HAP-1 (cell line): ENCODE measurements at places on chromosomes 4 and X.

DNA sequence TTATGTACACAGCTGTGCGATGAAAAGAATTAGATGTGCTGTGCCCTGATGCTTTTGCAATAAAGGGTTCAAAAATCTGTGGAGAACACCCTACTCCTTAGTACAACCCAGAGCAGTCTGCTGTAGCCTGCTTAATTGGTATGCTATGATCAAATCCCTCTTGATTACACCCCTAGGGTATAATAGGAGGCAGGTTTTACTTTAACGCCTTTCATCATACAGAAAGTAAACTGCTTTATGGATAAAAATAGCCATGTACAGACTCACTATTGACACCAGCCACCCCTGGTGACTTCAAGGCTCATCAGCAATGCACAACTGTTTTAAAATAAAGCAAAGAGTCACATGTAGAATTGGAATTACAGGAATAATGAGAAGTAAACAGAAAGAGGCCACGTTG is 315.3 kb downstream of the DMD start:
- DNase-seq = no peak

DNA sequence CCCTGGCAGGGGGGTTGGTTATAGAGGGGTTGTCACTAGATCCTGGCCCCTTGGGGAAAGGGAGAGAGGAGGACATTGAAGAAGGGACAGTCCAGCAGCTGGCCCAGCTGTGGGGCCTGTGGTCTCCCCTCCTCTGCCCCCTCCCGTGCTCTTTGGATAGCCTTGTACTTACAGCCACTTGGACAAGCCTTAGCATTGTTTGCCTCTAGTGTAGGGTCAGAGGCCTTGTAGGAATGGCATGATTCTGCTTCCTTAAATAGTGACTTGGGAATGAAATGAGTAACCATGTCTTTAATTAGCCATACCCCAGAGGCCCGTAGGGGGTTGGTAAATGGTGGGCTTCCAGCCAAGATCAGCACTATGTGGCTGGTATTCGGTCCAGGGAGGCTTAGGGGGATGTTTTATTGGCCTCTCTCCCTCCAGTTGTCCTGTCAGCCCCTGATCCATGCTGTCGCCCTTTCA is 230.6 kb downstream of the PTTG2 start:
- DNase-seq = no peak

GRCh38 chr4:94426783-94427182 is 25.0 kb upstream of the PDLIM5 start:
- DNase-seq = no peak

GRCh38 chr4:147644471-147644870 is 27.3 kb downstream of the TMEM184C start:
- DNase-seq = no peak

DNA sequence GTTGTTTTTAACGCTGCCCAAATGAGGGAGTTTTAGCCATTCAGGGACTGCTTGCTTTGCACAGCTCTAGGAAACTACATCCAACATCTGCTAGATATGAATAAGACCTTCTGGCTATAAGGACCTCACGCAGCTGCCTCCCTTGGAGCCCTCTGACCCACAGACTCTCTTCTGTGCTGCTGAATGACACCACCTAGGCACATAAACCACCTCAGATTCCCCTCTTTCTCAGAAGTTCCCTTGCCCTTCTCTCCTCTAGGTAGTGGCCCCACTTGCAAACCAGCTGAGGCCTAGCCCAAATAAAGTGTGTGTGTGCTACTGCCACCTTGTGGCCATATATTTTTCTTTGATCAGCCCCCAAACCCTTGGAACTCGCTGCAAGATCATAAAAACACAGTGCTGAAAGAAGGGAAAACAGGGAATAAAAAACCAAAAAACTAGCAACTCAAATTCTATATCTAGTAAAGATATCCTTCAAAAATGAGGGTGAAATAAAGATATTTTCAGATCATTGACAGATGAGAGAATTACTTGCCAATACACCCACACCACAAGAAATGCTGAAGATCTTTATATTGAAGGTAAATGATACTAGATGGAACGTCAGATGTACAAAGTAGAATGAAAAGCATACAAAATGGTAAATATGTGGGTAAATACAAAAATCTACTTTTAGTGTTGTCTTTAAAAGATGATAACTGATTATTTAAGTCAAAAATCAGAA is 265.9 kb downstream of the ADAMTS3 start:
- peak; percentile 37 for DNase-seq

- no peak for DNase-seq
Observed at GRCh38 chrX:112687189-112687691, 7.5 kb upstream of the LHFPL1 start.

- DNase-seq = peak; percentile 75
Observed at GRCh38 chr4:112704991-112705845, 68.3 kb downstream of the LARP7 start.

DNA sequence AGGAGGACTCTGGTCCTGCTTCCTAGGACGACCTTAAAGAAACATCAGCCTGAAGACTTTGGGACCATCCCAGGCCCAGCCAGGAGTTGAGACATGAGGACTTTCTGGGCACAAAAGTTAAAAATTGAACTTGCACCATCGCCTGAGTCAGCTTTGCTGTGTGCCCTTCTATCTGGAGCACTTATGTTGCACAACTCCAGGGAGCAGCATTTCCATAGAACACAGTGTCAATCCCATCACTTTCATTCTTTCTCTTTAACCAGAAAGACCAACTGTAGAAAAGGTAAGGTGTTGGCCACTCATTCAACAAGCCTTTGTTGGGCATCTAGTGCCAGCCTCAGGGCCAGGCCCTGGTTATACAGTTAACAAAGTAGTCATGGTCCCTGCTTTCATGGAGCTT is 8.6 kb upstream of the CLDN24 start:
- DNase-seq = no peak

- DNase-seq = no peak
Observed at GRCh38 chrX:120824021-120824420, 51.6 kb downstream of the CT47B1 start.

DNA sequence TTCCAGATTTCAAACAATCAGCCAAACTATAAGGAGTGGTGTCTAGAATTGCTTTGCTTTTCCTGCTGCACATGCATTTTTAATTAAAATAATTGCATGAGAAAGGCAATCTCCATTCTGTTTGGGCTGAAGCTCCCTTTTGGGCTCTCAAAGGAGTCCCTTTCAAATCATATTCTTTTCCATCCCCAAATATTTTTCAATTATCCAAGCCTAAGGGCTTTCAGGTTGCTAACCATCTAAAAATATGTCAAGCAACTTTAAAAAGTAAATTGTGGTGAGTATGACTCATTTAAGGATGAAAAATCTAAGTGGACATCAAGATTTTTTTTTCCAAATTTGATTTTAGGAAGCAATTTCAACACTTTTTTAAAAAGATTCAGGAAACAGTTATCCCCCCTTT is 28.4 kb downstream of the PIR start:
- DNase-seq = no peak

GRCh38 chrX:19156186-19156585 is 33.9 kb upstream of the ADGRG2 start:
- DNase-seq = no peak

GRCh38 chr4:161404346-161405110 is 759.3 kb downstream of the FSTL5 start:
- DNase-seq = no peak

- no peak for DNase-seq
Observed at GRCh38 chr4:158912806-158913205, 144.0 kb downstream of the FNIP2 start.

DNA sequence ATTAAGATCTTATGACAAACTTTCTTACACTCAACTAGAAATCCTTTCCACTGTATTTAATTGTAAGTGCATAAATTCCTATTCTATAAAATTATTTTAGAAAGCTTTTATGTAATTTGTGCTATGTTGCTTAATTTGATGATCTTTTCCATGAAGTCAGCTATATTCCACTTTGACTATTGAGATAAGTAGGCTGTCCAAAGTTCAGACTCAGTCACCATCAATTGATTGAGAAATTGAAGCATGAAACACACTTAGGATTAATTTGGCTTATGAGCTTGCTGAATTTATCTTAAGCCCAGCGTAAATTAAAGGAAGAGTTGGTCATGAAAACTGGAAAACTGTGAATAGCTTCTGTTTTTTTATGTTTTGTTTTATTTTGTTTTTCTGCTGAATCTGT is 18.7 kb upstream of the UGT2B10 start:
- DNase-seq = no peak

- DNase-seq = peak; percentile 58
Observed at GRCh38 chrX:74232859-74233258, 71.1 kb upstream of the ZCCHC13 start.

GRCh38 chrX:48083212-48083611 is 11.8 kb upstream of the ZNF630 start:
- DNase-seq = peak; percentile 73

DNA sequence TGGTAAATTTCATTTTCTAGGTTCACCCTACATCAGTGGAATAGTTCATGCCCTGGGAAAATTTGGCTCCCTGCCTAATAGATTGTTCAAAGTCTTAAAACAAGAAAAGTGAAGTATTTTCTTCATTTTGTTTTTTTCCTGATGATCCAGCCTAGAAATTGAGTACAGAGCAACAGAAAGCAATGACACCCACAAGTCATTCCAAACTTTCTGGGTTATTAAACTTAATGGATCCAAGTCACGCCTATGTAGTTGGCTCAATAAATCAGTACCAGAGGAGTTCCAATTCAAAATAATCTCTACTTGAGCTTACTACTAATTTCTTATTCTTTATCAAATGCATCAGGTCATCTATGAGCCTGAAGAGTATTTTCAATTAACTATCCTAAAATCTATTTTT is 937.6 kb upstream of the SLIT2 start:
- DNase-seq = no peak

- no peak for DNase-seq
Observed at GRCh38 chrX:121052122-121052521, 4.7 kb downstream of the GLUD2 start.

DNA sequence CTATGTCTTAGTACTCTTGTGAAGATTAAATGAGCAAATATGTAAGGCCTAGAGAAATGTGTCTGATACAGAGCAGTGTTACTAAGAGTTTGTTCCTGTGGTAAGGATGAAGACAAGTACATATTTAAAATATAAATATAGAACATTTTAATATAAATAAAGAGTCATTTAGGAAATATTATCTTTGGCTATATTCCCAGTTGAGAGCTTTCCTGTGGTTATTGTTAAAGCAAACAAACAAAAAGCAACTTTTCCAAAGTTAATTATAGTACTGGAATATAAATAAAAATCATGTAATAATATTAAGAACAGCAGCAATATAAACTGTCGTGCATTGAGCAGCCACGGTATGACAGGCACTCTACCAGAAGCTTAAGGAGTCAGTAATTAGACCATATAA is 472.5 kb downstream of the INPP4B start:
- no peak for DNase-seq

DNA sequence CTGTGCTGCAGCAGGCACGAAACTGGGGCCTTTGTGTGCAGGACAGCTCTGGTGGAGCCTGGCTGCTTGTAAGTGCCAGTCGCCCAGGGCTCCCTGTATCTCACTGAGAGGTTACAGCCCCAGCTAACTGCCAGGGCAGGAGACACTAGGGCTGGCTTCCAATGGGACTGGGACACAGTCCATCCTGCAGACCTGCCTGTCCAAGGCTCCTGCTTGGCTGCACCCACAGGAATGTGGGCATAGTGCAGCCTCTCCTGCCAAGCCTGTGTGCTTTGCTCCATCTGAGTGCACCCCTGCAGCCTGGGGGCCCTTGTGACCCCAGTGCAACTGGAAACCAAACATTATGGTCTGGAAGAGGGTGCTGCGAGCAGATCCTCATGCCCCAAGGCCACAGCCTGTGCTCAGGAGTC is 144.0 kb downstream of the ADAM29 start:
- DNase-seq = no peak

GRCh38 chr4:52142816-52143215 is 91.7 kb downstream of the SPATA18 start:
- no peak for DNase-seq

DNA sequence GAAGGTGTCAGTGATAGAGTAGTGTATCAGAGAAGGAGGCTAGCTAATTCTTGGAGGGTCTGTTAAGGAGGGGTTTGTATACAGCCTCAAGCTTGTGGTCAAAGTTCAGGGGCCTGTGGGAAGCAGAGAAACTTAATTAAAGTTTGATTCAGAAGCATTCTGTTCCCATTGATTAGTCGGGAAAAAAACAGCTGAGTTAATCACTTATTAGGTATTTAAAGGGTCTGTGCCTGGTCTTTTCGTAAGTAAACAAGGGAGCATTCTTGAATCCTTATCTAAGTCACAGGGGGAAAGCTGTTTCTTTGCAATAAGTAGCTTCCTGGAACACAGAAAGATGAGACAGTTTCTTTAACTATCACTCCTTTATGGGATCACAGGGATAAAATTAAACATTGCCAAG is 492.1 kb downstream of the PCDH10 start:
- no peak for DNase-seq

DNA sequence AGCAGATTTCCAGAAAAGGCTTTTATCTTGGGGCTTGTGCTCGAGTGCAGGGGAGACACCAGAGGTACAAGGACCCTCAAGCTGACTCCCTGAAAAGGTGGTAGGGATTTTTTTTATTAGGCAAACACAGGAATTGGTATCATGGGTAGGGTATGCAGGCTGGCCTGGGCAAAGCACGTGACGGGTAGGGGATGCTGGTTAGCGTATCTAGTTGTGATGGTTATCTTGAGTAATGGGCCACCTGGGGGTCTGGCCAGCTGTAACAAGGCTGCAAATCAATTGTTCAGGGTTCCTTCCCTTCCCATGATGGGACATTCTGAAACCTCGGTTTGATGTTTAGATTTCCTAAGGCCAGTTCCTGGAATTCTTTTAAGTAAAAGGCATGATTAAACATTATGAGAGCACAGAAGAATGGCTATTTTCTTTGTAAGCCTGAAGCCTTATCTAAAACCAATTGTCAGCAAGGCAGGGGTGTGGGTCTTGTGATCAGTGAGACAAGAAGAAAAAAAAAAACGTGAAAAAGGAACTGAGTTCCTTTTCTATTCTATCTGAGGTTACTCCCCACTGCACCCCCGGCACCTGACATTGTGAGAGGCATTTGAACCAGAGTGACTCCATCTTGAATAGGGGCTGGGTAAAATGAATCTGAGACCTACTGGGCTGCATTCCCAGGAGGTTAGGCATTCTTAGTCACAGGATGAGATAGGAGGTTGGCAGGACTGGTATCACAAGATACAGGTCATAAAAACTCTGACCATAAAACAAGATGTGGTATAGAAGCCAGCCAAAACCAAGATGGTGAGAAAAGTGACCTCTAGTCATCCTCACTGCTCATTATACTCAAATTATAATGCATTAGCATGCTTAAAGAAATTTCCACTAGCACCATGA is 64.2 kb upstream of the S100G start:
- DNase-seq = no peak

GRCh38 chrX:37684426-37684825 is 1.2 kb upstream of the XK start:
- DNase-seq = no peak
